ENCODE measurements at places on chromosomes 16 and 17.

DNA sequence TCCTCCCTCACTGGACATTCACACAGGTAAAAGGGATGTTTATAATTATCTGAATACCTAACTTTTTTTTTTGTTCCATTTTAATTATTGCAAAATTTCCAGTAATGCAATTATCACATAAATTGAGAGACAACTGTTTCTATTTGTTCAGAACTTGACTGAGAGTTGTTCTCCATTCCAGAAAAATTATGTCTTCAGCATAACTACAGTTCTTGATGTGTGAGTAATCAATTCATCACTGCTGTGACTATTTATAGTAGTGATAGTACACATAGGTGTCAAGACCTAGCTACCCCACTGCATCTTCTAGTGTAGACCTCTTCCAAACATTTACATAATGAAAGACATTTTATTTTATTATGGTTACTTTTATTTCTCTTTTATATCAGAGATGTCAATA is 5.8 kb upstream of the TNRC6A start:
- DNase-seq: no peak

DNA sequence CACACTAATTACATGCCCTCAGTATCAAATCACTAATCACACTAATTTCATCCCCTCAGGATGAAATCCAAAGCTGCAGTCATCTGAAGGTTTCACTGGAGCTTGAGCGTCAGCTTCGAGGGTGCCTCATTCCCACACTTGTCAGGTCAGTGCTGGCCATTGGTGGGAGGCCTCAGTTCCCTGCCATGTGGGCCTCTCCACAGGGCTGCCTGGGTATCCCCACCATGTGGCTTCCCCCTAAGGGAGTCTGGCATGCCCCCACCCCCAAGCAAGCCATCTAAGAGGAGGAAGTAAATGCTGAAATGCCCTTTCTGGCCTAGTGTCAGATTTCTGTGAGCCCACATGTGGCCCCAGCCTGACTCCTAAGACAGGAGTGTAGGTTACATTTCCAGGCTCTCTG is 78.6 kb upstream of the CDH5 start:
- DNase-seq: no peak

- no peak for DNase-seq
These were observed 114.1 kb downstream of the PITPNC1 start for GRCh38 chr17:67491009-67491680.

DNA sequence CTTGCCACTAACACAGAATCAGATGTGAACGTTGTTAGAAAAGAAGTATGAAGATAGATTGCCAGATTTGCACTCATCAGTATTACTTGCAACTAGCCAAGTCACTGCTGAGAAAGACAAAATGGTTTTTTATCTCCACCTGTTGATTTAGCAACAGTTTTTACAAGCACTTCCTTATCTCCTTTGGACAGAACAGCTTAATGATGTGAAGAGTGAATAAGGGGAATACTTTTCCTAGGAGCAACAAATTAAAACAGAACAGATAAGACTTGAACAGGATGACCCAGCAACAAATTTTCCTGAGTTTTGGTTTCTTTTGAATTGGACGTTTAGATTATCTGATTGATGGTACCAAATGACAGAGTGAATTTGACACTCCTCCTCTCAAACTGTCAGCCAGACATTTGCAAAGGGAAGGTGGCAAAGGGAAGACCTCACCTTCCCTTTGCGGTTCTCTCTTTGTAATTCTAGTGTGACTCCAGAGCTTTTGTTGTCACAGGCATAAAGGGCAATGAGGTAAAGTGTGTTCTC is 130.6 kb downstream of the NLK start:
- no peak for DNase-seq

DNA sequence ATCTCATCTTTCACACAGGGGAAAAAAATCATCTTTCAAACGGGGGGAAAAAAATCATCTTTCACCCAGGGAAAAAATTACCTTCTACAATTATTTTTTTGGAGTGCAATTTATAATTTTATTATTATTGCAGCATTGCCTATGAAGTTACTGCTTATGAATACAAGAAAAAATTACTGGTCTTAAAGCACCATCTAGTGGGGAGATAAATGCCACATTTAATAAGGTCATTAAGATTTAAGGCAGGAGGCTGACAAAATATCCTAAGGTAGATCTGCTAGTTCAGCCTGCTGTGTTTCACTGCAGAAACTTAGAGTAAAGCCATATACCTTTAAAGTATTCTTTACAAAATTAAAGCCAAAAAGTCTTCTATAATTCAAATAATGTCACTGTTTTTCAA is 13.7 kb downstream of the SHCBP1 start:
- DNase-seq: no peak

All from activated T-cell treated with anti-CD3 and anti-CD28 coated beads, Interleukin-2, amount 50 U/mL, for 1 hour (primary cell).